ENCODE measurements at places on chromosomes 3 and 15.

DNA sequence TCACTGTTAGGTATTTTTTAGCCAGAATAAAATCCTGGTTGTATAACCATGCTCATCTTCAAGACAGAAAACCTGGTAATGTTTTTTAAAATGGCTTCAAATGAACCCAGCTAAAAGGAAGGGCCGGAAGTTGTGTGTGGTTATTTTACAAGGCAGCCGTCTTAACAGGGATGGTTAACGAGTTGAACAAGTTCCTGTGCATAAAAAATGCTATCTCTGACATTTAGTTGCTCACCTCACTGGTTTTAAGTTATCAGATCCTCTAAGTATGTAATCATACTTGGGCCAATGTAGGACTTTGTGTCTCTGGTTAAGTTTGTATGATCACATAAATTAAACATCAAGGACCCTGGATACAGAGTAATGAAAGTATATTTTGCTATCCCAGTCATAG is 2.1 kb downstream of the ATP11B start:
- DNase-seq: no peak

DNA sequence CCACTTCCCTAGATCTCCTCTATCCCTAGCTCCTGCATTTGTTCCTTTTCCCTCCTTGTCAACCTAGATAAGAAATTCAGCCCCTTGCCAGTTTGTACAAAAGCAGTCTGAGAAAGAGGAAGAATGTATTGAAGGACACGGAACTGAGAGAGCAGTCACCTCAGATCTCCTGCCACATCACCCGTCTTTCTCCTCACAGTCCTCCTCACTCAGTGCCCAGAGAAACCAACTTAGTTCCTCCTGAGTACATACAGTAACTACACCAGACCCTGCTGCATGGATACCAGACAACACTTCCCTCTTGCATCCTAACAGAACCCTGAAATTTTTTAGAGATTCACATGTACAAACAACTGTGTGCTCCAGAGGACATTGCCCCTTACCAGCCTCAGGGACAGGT is 563.6 kb upstream of the ADAMTS9 start:
- no peak for DNase-seq

- DNase-seq: no peak
Observed at GRCh38 chr15:59532770-59533379, 78.7 kb upstream of the GCNT3 start.

DNA sequence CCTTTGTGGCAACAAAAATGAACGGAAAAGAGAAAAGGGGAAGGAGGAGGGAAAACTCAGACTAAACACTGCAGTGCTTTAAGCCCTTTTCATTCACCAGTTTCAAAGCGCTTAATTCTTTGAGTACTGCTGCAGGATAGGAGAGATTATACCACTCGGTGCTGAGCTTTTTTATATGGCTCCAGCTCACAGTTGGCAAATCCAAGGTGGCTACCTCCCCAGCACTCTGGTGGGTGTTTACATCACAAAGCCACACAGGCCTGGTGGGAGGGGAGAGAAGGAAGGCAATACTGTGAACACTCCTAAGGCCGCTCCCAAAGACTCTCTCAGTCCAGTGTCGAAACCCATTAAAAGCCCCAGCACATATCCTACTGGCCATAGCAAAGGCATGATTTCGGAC is 191.4 kb downstream of the STT3B start:
- DNase-seq: no peak

DNA sequence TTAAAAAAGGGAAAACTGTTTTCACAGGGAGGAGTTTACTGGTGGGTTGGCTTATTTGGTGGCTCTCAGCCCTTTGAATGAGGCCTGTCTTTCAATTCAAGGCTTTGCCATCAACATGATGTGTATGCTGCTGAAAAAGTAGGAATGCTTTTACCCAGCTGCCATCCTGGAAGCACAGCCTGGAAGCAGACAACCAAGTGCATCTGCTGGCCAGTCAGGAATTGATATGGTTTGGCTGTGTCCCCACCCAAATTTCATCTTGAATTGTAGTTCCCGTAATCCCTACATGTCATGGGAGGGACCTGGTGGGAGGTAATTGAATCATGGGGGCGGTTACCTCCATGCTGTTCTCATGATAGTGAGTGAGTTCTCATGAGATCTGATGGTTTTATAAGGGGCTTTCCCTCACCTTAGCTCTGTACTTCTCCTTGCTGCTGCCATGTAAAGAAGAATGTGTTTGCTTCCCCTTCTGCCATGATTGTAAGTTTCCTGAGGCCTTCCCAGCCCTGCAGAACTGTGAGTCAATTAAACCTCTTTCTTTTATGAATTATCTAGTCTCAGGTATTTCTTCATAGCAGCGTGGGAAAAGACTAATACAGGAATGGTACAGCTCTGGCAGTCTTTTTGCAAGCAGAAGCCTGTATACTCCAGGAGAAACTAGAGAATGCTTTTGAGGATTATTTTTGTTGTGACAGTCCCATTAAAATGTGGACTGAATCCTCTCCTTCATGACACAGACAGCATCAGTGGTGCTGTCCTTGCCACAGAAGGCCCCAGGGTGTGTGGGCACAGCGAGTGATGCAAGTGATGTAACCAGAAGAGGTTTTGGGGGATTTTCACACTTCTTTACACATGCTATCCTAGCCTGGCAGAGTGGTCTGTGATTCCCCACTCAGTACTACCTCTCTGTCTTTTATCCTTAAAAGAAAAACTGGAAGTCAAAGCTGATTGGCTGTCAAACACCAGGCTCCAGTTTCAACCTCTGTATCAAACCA is 20.0 kb downstream of the PLCL2 start:
- DNase-seq: no peak

DNA sequence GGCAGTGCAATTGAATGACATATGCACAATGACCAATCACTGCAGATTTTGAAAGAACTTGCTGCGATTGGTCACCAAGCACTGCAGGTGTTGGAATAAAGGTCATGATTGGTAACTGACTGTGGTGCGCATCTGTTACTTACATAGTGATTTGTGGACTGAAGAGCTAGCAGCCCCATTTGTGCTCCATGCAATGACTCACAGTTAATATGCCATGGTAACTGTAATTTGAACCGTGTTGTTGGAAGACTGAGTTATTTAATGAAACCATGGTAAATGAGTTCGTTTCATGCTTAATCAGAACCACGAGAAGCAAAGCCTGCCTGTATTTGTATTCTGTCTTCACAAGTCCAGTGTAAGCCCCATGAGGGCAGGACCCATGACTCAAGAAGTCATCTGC is 220.5 kb downstream of the TJP1 start:
- no peak for DNase-seq

DNA sequence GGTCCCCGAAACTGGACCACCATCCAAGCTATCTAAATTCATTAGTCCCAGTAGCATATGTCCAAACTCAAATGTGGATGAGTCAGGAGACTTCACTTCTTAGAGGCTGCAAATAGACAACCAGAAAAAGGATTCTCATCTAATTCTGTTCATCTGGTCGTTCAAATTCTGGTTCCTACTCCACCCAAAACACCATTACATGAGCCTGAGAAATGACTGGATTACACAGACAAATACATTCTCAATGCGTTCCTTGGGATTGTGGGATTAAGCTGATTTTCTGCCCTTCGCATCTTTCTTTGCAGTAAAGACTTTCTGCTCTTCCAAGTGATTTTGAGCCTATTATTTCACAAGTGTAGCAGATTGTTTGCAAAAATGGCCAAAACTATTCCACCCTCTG is 472.3 kb upstream of the PROK2 start:
- no peak for DNase-seq

GRCh38 chr3:15309662-15310335 is 22.6 kb downstream of the SH3BP5 start:
- no peak for DNase-seq

GRCh38 chr3:195911946-195912270 is 3.6 kb upstream of the TNK2 start:
- DNase-seq: no peak

DNA sequence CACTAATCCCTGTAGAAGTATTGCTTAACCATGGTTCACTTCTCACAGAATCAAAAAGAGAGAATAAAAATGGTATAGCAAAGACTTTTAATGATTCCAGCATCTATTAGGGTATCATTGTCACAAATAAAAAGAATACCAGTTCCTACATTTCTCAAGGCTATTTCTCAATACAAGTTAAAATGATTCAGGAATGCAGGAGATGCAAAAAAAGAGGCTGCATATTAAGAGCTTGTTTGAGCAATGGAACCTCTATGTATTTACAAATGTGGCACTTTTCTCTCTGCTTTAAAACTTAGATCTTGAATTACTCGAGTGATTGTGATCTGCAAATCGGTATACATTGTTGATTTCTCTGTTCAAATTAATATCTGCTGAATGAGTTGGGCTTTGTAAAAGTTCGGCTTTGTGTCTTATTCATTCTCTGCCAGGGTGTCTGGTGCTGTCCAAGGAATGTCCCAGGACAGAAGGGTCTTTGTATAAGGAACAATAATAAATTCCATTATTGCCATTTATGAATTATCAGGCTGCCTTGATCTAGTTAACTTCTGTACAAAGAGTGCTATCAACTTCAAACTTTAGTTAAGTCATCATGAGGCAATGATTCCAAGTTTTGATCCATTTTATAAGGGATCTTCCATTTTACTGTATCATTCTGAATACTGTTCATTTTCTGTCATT is 364.2 kb downstream of the RBMS3 start:
- DNase-seq: no peak

DNA sequence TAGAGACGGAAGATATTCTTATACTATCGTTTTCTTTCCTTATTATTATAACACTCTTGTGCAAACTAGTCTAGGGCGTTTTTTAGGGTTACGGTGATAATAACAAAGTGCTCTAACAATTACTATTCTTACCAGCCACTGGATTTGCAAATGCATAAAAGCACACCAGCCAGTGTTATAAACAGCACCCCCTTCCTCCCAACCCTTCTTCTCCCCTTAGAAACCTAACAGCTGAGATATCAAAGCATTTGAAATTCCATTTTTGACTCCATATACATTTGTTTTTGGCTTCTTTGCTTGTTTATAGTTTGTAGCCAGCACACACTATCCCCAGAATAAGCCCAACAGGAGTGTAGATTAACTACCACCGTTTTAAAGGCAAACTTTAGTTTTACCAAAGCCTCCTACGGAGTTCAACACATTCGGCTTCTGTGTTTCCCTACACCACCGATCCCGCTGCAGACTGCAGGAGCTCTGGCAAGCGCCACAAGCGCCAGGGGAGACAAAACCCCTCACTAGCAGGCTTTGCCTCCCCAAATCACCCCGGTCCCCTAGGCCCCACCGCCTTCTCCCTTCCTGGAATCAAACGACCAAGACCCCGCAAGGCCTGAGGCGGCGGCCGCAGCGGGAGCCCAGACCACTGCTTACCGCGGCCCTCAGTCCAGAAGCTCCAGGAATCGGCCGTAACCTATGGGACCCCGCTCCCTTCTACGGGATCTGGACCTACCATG is 461 bp downstream of the COPB2 start:
- no peak for DNase-seq

DNA sequence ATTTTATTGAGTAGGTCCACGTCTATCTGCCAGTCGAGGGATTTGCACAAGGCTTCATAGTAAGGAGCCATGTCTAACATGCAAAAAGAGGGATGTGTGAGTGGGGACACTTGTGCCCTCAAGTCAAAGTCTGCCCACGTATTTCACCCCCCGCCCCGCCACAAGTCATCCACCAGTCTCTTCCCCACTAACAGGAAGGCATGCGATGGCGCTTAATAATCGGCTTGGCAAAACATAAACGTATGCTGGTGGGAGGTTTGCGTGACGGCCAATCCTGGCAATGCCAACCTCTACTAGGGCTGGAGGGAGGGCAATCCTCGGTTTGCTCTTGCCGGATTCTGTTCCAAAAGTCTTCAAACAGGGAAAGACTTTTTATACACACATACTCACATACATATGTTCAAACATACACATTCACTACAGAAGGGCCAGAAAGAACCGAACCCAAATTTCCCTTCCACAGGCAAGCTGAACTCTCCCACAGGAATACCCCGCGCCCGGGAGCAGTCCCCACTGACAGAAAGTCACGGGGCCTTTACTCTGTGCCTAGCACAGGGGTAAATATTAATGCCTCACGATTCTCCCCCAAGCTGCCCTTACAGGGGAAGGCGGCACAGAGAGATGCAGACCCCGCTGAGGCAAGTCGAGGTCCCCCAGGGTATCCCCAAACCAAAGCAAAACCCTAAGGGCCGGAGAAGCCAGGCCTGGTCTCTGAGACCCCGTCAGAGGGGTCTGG is 675 bp downstream of the PSMD6 start:
- no peak for DNase-seq

- DNase-seq: no peak
Observed at GRCh38 chr15:52113235-52113634, 660 bp upstream of the BCL2L10 start.

DNA sequence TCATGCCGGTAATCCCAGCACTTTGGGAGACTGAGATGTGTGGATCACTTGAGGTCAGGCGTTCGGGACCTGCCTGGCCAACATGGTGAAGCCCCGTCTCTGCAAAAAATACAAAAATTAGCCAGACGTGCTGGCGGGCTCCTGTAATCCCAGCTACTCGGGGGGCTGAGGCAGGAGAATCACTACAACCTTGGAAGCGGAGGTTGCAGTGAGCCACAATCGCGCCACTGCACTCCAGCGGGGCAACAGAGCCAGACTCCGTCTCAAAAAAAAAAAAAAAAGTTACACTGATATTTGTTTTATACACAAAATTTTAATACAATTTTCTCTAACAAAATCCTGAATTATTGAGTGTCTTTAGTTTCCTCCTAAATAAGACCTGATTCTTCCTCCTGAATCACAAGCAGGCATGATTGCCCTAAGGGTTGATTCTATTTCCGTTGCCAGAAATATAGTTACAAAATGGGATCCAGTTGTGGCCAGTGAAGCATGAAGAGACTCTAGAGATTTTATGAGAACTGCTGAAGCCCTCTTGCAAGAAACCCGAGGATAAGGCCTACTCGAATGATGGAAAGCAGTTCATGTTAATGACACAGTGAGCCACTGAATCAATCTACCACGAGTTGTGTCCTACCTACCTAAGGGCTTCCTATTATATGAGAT is 9.6 kb upstream of the SMARCC1 start:
- DNase-seq: no peak

GRCh38 chr3:34376691-34377090 is 578.3 kb downstream of the PDCD6IP start:
- DNase-seq: no peak

DNA sequence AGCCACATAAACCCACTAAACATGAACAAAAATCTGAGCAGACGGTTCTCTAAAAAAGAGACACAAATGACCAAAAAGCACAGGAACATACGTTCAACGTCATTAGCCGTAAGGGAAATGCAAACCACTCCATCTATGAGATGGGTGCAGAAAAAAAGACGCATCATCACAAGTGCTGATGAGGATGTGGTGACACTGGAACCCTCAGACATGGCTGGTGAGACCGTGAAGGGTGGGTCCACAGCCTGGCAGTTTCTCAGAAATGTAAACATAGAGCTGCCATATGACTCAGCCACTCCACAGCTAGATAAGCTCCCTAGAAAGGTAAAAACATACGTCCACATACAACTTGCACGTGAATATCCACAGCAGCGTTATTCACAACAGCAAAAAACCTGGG is 23.3 kb downstream of the PCSK6 start:
- no peak for DNase-seq

DNA sequence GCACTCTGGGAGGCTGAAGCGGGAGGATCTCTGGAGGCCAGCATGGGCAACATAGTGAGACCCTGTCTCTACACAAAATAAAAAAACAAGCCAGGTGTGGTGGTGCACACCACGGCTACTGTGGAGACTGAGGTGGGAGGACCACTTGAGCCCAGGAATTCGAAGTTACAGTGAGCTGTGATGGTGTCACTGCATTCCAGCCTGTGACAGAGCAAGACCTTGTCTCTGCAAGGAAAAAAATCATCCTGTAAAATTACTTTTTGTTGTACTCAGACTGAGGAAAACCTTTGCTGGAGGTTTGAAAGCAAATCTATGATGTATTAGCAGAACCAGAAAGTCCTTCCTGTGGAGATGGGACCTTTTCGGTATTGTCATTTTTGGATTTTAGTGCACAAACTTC is 63.3 kb downstream of the ATP1B3 start:
- DNase-seq: no peak

Measured in esophagus squamous epithelium (tissue), 5 donors.